ENCODE measurements at places on chromosomes 11 and 22.

GRCh38 chr11:68677432-68677831 lies 6.9 kb upstream of the GAL start:
- peak; percentile 88 for DNase-seq

DNA sequence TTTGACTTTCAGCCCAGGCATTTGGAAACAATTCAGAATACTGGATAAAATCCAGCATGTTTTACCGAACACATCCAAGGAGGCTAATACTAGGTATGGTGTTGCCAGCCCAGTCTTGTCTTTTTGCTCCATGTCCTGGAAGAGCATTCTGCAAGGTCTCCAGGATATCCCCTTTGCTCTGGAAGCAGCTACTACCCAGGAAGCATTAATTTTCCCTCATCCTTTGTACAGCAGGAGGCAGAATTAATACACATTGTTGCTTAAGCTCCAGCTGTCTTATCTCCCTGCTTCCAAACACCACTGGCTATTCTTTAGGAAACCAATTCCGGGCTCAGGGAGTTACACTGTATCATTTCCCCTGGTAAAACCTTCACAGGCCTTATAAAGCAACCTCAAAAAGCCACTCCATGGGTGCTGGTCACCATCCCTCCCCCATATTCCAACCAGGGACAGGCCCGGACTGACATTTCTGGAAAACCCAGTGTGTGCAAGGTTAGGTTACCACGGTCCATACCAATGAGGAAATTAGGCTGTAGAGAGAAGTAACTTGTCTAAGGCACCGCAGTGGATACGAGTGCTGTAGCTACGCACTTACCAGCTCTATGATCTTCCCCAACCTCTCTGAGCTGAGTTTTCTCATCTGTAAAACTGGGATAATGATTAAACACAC lies 1.5 kb upstream of the UBASH3B start:
- no peak for DNase-seq

GRCh38 chr11:129259931-129260348 lies 67.8 kb upstream of the ARHGAP32 start:
- no peak for DNase-seq

- no peak for DNase-seq
Observed at GRCh38 chr11:882596-882995, 28.0 kb downstream of the CHID1 start.

DNA sequence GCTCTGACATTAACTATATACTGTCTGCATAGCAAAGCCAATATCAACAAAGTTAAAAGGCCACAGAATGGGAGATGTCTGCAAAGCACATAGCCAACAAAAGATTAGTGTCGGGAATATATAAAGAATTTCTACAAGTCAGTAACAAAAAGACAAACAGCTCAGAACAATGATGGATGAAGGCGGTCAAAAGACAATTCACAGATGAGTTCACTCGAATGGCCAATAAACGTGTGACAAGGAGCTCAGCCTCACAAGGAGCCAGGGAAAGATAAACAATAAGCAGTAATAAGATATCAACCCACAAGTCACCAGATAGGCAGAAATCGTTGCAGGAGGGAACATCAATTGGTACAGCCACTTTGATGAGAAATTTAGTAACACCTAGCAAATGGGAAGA lies 106.0 kb upstream of the ISX start:
- DNase-seq: no peak

DNA sequence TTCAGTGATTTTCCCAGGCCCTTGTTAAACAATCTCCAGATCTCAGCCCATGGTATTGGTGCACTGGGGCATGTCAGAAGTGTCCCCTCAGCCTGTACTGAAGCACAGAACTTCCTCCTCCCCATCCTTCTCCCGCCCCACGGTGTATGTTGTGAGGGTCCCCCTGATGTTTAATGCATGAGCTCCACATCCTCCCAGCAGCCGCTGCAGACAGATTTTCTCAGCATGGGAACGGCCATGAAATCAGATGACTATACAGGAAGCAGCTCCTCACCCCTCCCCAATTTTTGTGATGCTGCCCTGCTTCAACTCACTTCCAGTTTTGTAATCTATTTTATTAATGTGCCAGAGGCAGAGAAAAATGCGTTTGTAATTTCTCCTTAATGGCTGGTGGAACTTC lies 406.0 kb downstream of the MIAT start:
- DNase-seq: no peak

DNA sequence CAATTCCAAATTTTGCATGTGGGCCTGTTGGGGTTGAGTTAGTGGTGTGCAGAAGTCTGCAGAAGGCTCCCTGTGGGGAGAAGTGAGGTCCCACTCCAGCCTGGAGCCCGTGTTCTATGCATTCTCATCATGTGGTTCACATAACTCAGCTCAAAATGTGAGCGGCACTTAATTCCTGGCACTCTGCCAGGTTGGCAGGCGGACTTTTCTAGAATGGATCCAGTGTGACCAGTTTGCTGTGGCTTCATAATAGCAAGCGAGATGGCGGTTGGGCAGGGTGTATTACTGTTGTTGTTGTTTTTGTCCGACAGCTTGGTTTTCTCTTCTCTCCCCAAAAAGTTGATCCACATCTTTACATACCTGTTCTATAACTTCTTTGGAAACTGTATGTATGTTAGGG lies 146.8 kb upstream of the TTC12 start:
- DNase-seq: no peak

- no peak for DNase-seq
Observed at GRCh38 chr22:26522012-26522411, 9.7 kb upstream of the TFIP11 start.

GRCh38 chr11:5922749-5923426 lies 19.2 kb upstream of the OR56A3 start:
- DNase-seq: no peak

GRCh38 chr22:43853328-43853931 lies 8.9 kb downstream of the SULT4A1 start:
- DNase-seq: no peak

GRCh38 chr11:70024036-70024772 lies 53.9 kb upstream of the ANO1 start:
- no peak for DNase-seq

- DNase-seq: no peak
Observed at GRCh38 chr11:19673924-19674729, 38.5 kb upstream of the NAV2 start.

DNA sequence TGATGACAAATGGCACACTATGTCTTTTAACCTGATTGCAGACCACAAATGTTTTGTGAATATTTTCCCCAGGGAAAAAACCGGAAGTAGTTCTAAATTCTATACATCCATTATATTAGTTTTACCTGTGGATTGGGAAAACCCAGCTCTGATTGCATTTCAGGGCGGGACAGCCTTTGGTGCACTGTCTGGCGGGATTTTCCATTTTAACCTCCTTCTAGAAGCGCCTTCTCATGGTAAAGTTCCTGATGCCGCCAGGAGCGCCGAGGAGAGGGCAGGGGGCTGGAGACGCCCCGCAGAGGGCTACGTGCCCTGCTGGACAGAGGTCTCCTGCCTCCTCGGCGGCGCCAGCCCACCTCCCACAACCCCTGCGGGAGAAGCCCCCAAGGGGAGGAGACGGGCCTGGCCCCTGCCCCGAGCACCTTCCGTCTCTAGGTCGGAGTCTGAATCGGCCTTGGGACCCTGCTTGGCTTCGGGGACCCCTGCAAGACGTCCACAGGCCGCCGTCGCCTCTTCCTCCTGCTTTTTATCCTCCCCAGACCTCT lies 1.2 kb upstream of the P2RX6 start:
- no peak for DNase-seq

DNA sequence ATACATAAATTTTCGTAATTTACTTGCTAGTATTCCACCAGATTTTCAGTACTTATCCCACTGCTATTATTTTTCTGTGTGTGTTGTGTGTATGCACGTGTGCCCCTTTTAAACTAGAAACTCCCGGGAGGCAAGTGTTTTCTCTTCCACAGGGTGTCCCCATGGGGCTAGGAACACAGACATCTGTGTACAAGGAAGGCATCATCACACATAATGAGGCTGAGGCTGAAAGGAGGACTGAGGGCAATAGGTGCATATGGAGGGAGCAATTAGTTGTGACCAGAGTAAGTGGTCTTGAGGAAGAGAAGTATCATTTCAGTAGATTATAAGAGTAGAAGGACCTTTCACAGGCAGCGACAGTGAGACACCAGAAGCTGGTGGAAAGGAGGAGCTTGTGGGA lies 2.1 kb upstream of the DPAGT1 start:
- peak; percentile 13 for DNase-seq

DNA sequence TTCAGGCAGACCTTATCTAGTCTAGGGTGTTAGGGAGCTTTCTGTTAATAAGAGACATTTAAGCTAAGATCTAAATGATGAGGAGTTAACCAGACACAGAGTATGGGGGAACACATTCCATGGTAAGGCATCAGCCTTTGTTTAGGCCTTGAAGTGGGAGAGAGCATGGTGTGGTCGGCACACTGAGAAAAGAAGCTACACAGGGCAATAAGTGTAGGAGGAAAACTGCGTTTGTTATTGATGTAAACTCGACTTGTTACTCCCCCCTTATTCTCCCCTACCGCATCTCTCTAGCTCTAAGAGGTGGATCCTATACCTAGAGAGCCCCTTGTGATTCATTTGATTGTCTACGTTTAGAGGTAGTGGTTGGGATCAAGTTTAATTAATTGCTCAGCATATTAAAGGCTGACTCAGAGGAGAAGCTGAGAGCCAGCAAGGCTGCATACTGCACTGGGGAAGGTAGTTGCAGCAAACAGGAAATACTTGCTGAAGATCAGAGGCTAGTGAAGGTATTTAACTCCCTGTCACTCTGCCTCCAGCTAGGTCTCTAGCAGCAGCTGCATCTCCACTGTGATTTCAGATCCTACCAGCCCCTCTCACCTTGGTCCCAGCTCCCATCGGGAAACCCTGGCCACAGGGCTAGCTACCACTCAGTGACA lies 86.8 kb upstream of the TEAD1 start:
- peak; percentile 77 for DNase-seq

- DNase-seq: peak; percentile 62
Observed at GRCh38 chr11:95912902-95913560, 10.9 kb downstream of the MTMR2 start.

DNA sequence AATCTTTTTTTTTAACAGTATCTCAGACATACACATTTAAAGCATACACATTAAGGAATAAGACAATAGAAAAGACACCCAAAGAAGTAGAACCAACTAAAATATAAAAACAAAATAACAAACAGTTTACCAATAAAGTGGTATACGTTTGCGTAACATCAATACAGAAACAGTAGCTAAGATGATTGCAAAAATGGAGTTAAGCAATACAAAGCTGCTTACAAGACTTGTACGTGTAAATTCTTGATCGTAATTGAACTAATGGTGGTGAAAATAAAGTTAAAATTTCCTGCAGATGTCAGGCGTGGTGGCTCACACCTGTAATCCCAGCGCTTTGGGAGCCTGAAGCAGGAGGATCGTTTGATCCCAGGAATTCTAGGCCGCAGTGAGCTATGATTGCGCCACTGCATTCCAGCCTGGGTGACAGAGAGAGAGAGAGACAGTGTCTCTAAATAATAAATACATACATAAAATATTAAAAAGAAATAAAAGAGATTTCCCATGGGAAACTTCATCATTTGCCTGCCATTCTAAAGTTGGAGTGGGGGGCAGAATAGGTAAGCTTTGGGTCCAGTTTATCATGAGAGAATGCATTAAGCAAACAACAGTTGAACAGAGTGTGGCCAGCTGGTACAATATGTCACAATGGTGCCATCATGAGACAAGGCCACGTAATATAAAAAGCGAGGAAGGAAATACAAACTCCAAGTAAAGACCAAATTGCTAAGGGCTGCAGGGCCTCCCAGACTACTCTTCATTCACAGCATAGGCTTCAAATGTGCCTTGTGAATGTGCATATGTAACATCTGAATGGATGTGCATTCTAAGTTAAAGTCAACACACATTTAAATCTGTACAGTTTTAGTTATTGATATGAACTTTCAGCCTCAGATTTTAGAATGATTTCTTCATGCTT lies 38.9 kb upstream of the EED start:
- no peak for DNase-seq

- DNase-seq: no peak
Observed at GRCh38 chr22:27930331-27931060, 11.4 kb upstream of the PITPNB start.

GRCh38 chr22:44618400-44618799 lies 83.6 kb upstream of the PRR5 start:
- no peak for DNase-seq

DNA sequence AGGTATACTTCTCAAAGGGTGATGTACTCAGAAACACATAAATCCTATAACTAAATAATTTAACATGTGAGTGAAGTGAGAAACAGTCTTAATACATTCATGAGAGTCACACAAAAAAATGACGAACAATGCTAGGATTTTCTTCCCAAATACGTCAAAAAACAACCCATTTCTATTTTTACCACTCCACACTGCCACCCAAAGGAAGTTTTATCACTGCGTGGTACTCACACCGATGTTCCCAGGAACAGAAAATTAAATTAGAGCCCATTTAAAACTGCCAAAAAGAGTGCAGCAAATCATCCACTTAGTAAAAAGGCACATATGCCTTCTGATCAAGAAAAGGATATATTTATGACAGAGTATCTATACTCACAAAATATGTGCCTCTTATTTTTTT lies 710.9 kb upstream of the FAT3 start:
- no peak for DNase-seq

- DNase-seq: no peak
Observed at GRCh38 chr11:79400206-79400605, 40.6 kb downstream of the TENM4 start.

Data from EH (cell line).